T-helper 1 cell (primary cell): ENCODE measurements at places on chromosomes 1 and 21.

DNA sequence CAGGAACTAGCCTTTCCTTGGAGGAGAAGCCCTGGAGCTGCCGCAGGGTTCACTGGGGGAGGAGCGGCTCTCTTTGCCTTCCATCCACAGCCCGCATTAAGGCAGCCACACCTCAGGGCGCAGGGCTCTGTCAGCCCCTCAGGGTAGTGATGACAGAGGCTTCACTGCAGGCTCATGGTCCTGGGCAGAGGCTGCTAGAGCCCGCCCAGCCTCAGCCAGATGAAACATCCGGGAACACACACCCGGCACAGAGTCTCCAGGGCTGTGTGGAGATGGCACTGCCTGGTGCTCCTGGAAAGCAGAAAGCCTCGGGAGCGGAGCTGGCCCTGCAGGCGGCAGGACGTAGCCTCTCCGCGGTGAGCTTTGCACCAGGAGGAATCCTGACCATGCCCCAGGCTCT is 29.4 kb upstream of the PEX10 start:
- DNase-seq = no peak

- no peak for DNase-seq
Observed at GRCh38 chr1:36807262-36807661, 227.1 kb downstream of the GRIK3 start.

DNA sequence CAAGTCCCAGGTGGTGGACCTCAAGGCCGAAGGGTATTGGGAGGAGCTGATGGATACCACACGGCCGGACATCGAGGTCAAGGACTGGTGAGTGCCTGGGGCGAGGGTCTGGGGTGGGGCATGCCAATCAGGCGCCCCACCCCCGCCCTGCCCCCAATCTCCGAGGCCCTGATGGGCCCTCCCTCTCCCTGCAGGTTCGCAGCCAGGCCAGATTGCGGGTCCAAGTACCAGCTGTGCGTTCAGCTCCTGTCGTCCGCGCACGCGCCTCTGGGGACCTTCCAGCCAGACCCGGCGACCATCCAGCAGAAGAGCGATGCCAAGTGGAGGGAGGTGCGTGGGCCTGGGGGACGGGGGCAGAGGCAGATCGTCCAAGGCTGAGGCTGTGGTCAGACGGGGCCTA is 3.9 kb downstream of the FBXO44 start:
- no peak for DNase-seq

- DNase-seq = no peak
Observed at GRCh38 chr1:179881642-179882252, 338 bp upstream of the TOR1AIP1 start.

GRCh38 chr1:209609791-209610630 is 26.5 kb downstream of the CAMK1G start:
- no peak for DNase-seq

- no peak for DNase-seq
Observed at GRCh38 chr1:110563089-110563488, 43.1 kb downstream of the KCNA2 start.

DNA sequence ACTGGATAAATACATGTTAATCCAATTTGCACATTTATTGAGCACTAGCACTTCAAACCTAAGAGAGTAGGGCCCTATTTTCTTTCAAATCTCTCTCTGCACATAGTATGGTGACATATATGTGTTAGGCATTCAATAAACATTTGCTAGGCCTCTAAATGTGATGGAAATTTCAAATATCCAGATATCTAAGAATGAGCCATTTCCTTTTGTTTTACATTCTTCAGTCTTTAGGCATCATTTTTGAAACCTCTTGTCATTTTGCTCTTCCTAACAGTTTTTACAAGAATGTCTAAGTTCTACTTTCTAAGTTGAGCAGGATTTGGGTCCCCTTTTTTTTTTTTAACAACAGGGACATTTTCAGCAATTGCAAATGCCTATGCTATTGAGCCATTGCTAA is 395.7 kb upstream of the ST6GALNAC5 start:
- no peak for DNase-seq
